ENCODE measurements at places on chromosomes 2 and 18.

DNA sequence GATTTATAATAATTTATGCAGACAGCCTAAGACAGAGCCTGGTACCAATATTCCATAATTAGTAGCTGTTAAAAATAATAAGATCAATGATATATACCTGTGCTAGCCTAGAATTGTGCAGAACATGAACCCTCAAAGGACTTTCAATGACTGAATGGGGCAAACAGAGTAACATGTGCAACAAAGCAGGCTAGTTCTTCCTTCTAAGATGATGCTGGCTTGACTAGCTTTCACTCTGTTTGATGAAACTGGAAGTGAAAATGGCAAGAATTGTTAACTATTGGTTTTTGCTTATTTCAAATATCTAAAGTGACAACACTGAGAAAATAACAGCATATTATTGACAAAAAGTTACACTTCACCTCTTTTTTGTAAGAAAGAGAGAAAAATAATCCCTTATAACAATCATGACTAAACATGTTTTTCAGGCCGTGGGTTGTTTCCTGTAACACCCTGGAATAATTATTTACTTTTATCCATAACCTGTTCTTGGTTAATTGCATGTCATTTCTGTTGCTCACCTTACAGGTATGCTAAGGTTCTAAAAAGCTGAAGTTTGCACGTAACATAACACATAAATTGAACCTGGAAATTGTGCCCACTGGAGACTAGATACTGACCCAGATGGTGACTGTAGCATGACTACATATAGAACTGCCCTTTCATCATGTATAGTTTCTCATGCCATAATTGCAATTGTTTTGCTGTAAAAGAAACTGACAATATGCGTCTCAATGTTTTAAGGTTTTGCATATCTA, 108.7 kb downstream of the C18orf54 start:
- DNase-seq, result no peak

DNA sequence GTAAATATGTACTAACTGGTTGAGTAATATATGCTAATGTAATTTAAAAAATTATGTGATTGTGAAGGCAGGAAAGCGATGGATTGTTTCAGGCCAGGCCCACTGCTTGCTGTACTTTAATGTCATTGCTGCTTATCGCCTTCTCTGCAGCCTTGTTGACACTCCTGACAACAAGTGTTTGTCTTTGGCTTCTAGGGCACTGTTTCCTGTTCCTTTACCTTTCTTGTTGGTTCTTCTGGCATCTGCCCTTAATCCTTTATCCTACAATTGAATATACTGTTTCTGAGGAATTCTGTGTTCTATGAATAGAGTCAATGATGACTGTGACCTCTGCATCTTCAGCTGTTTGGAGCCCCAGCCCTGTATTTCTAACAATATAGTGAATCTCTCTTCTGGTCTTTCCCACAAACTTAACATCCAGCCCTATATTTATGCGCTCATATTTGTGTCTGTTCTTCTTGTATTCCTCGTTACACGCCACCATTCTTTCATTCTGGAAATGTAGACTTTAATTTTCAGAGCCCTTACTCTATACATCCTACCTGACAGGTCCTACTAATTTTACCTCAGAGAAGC, 17.6 kb downstream of the ACSL3 start:
- DNase-seq, result no peak

DNA sequence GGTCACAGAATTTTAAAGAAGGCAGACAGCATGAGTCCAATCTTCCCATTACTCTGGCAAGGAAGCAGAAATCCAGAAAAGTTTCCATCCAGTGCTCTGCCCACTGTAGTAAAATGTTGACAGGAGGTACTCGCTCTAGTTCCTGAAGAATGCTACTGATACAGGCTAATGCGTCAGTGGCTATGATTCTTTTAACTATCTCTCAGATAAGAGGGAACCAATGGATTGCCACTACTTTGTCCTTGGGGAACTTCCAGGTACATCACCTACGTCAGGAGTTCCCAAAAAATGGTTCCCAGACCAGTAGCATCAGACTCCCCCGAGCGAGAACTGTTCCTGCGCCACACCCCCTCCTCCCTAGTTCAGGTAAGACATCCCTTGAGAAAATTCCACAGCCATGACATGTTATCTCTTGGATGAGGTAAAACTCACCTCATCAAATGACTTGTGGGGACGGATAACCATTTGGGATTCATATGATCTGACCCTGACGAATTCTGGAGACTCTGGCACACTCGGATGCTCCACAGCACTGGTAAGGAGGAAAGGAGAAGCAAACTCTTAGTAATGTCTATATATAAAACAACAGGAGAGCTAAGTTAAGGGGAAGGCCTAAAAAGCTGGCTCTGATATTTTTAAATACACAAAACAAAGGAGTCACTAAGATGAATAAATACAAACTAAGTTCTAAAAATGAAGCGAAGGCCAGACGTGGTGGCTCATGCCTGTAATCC, 16.5 kb downstream of the STARD7 start:
- DNase-seq, result no peak

GRCh38 chr2:205500065-205500464, 182.2 kb upstream of the NRP2 start:
- no peak for DNase-seq

- no peak for DNase-seq
Measured at GRCh38 chr18:49495480-49495879, 8.4 kb upstream of the C18orf32 start.

DNA sequence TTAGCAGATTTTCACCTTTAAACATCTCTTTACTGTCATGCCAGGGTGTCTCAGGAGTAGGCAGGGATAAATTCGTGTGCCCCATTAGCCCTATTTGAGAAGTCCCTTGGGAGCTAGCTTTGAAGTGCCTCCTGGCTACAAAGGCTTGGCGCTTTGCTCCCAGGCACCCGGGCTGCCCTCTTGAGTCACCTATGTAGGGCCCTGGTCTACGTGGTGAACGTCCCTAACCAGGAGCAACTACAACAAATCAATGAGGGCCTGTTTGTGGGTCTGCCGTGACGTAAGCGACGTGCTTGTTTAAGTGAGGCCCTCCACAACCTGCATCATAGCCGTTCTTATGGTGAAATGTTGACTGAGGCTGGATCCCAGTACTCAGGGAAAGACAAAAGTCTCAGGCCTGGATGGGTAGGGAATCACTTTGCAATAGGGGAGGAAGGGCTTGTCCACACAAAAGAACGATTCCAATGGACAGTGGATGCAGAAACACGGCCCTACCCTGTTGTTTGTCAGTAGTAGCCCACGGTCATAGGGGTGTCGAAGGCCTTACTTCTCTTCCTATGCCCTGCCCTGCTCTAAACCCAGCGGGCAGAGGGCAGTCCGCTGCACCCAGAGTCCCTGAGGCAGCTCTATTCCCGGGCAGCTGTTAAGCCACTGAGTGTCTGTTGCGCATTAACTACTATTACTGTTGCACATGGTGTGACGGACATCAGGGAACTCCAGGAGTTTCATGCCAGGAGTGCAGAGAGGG, 93.9 kb downstream of the INHBB start:
- no peak for DNase-seq
